ENCODE measurements at places on chromosomes 2 and 18. TPM values are rescaled to one million over a fixed set of nuclear protein-coding genes. Genes with fewer than 3 reads are reported as not detected.

- no peak for DNase-seq
These were observed 84.1 kb downstream of the FBXO15 start for GRCh38 chr18:74063557-74063956.

GRCh38 chr18:73340135-73340977, 472.6 kb upstream of the NETO1 start:
- no peak for DNase-seq

ABHD1 gene
- 0.82 TPM for total RNA-seq

DNA sequence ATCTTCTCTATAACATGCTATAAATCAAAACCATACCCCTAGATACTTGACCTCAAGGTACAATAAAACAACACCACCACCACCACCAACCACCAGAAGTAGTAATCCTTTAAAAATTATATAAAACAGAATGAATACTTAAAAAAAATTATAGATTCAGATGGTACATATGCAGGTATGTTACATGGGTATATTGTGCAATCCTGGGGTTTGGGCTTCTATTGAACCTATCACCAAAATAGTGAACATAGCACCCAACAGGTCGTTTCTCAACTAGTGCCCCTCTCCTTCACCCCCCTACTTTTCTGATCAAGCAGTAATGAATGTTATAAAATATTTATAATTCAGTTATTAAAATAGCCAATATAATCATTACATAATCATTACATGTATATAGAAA, 71.1 kb upstream of the CHN1 start:
- DNase-seq: no peak

Measured in neural crest cell (in vitro differentiated cells).